ENCODE measurements at places on chromosomes 16 and 17.

- no peak for DNase-seq
These were observed 669 bp upstream of the CRISPLD2 start for GRCh38 chr16:84818989-84819643.

DNA sequence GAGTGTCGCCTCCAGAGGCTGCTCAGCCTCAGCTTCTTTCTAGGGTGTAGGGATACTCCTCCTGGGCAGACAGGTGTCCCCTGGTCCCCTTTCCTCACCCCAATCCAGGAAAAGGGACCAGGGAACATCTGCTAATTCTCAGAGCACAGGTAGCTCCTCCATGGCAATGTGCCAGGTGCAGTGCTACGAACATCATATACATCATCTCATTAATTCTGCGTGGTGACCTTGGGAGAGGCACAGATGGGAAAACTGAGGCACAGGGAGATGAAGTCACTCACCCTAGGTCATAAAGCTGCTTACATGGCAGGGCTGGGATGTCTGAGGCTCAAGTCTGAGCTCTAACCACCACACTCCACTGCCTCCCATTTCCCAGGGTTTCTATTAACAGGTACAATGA is 11.7 kb downstream of the HDAC5 start:
- DNase-seq: no peak

DNA sequence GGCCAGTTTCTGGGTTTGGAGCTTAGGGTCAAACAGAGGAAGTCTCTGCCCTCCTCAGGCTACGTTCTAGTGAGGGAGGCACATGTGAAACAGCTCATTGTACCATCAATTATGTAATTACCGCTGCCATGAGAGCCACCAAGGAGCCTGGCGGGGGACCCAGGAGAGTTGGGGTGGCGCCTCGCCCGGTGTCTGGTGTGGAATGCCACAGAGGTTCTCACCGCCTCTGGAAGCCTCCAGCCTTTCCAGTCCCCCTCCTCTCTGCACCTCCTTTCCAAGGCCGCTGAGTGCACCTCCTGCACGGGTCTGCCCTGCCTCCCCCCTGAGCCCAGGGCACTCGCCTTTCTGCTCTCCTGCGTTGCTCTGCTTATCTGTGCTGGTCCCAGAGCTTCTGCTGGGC is 51.4 kb downstream of the SREBF1 start:
- no peak for DNase-seq

- no peak for DNase-seq
These were observed 22.7 kb downstream of the ASGR1 start for GRCh38 chr17:7156342-7156940.

- no peak for DNase-seq
These were observed 120.3 kb downstream of the MRM1 start for GRCh38 chr17:36721560-36722120.

GRCh38 chr17:44108440-44109311 is 14.8 kb downstream of the HDAC5 start:
- no peak for DNase-seq

GRCh38 chr17:81140018-81140417 is 25.3 kb upstream of the PVALEF start:
- no peak for DNase-seq

DNA sequence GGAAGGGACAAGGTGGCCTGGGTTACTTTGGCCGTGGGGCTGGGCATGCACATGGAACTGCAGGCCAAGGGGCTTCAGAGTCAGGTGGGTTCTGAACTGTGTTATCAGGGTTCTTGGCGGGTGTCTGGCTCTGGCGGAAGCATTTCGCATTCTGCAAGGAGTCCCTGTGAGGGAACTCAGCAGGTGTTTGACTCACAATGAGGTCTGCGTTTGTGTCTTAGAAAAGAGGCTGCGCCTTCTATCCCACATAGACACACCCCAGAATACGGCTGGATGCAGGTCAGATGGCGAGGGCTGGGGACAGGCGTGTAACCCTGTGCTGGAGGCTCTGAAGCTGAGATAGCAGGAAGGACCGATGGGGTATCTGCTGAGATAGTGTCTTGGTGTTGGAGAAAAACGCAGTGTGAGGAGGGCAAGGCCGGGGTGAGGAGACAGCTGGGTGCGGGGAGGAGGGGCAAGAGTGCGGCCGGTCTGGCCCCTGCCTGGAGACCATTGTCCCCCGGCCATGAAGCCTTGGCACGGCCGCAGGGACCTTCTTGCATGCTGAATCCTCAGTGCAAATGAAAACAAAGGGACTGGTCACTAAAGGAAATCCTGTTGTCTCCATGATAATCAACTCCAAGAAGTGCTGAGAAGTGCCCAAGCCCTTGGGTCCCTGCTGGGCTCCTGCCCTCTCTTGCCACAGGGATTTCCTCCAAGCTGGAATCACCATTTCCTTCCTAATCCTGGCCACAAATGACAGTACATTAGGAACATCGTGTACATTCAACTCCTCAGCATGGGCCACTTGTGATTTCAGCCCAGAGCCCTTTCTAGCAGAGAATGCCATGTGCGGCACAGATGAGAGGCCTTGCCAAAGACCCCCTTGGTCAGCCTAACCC is 22.8 kb upstream of the MTSS2 start:
- no peak for DNase-seq

DNA sequence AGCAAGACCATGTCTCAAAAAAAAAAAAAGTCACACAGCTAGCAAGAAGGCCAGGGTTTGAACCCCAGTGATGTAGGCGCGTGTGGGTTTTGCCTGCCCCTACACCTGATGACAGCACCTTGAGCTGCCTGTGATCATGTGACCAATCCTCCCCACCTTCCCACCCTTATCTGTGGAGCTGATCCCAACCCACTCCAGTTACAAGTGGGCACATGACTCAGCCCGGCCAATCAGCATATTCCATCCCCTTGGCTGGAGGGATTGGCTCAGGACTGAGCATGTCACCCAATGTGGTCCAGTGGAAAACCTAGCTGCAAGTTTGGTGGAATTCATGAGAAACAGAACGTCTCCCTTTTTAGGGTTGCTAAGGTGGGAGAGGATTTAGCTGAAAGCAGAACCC is 6.6 kb downstream of the TMEM114 start:
- no peak for DNase-seq

Measured in NCI-H187 (cell line).